ENCODE measurements at places on chromosomes 12 and 14.

- no peak overlapping the region for H3K4me3 ChIP-seq
- H3K4me1 ChIP-seq = no peaks in the 10 kb centered on the region
These were observed 175.9 kb downstream of the EMP1 start for GRCh38 chr12:13372386-13372785.

- no peak overlapping the region for H3K27ac ChIP-seq
- no peaks in the 10 kb centered on the region for H3K36me3 ChIP-seq
- no peaks in the 10 kb centered on the region for H3K27me3 ChIP-seq
- no peak overlapping the region for H3K4me3 ChIP-seq
- no peak for DNase-seq
These were observed 76.1 kb upstream of the REP15 start for GRCh38 chr12:27620121-27620520.

- H3K4me3 ChIP-seq = no peak overlapping the region
- no peaks in the 10 kb centered on the region for H3K36me3 ChIP-seq
- DNase-seq = no peak
These were observed 67.0 kb upstream of the CAND1 start for GRCh38 chr12:67202011-67202677.

- H3K27me3 ChIP-seq = no peaks in the 10 kb centered on the region
- no peak for DNase-seq
- H3K4me3 ChIP-seq = no peak overlapping the region
- peaks cover 31% of the 10 kb centered on the region for H3K4me1 ChIP-seq
- no peak overlapping the region for H3K27ac ChIP-seq
These were observed 34.4 kb upstream of the PSMA6 start for GRCh38 chr14:35257809-35258208.

DNA sequence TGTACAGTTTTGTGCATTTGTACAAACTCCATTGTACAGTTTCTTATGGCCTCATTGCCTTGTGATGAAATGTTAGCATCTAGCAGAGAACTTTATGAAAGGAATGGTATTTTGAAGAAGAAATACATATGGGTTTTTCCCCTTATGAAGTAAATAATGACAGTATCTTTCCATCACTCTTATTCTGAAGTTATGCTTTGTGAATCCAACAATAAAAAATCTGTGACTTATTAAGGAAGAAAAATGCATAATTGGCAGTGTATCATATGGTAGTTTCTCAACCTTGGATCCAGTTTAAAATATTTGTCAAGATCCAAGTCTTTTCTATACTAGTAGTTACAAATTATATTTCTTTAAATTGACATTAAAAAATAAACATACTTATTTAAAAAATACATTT is 859.1 kb upstream of the FLRT2 start:
- no peak for DNase-seq
- H3K27me3 ChIP-seq = no peaks in the 10 kb centered on the region
- no peaks in the 10 kb centered on the region for H3K36me3 ChIP-seq

DNA sequence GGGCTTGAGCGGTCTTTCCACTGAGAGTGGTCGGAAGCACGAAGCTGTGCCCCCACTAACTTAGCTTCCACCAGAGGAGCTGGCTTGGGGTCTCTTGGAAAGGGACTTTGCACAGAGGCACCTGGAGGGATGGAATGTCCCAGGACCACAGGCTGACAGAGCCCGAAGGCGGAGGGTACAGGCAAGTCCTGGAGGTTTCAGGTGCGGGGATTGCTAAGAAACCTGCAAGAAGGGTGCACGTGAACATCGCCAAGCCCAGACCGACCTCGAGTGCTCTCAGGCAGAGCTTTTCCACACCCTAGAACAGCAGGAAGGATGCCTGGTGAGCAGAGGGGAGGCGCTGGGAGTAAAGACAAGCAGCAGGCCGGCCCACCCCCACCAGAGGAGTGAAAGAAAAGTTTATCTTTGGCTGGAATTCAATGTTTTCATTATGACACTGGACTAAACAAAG is 61.6 kb downstream of the SERPINA3 start:
- no peaks in the 10 kb centered on the region for H3K36me3 ChIP-seq
- H3K4me3 ChIP-seq = no peak overlapping the region
- H3K27ac ChIP-seq = no peak overlapping the region
- peaks cover 4% of the 10 kb centered on the region for H3K27me3 ChIP-seq
- no peaks in the 10 kb centered on the region for H3K4me1 ChIP-seq

- no peak for DNase-seq
- H3K4me1 ChIP-seq = peaks cover 47% of the 10 kb centered on the region
- H3K36me3 ChIP-seq = peaks cover 13% of the 10 kb centered on the region
- H3K4me3 ChIP-seq = no peak overlapping the region
- no peak overlapping the region for H3K27ac ChIP-seq
These were observed 51.5 kb upstream of the FOXN3 start for GRCh38 chr14:89468566-89468965.

GRCh38 chr14:80545935-80546854 is 334.9 kb upstream of the DIO2 start:
- H3K4me3 ChIP-seq = no peak overlapping the region
- H3K27me3 ChIP-seq = no peaks in the 10 kb centered on the region
- no peaks in the 10 kb centered on the region for H3K36me3 ChIP-seq
- no peaks in the 10 kb centered on the region for H3K4me1 ChIP-seq
- DNase-seq = no peak

DNA sequence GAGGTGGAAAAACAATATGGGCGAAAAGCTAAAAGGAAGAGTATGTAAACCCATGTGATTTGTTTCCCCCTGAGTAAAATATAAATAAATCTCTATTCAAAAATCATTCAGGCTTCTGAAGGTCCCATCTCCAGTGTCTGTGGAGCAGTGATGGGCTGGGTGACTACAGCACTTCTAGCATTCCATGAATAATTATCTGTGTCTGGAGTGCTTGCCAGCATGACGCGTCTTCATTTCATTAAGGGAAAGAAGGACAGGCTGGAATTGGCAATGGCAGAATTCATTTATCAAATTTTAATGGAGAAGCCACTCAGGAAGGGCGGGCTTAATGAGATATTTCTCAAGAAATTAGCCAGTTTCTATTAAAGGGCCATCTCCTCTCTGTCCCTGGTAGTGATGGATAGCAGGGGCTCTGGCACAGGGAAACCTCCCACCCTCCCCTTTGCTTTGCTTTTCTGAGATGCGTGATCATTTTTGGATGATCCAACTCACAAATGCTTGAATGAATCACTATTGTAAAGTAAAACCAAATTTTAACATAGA is 916.3 kb upstream of the SEL1L start:
- H3K27ac ChIP-seq = no peak overlapping the region
- no peak overlapping the region for H3K4me3 ChIP-seq
- no peak for DNase-seq
- H3K4me1 ChIP-seq = no peaks in the 10 kb centered on the region

- H3K4me1 ChIP-seq = no peaks in the 10 kb centered on the region
- no peak overlapping the region for H3K4me3 ChIP-seq
- H3K27me3 ChIP-seq = peaks cover 5% of the 10 kb centered on the region
- no peak for DNase-seq
These were observed 7.6 kb downstream of the DLK1 start for GRCh38 chr14:100734031-100734990.

GRCh38 chr12:113334786-113335539 is at the start of gene SLC8B1:
SLC8B1 (minus strand) TSS chr12:113335109; CDS start chr12:113332878, 2,231 bp downstream.
- peaks cover 12% of the 10 kb centered on the region for H3K36me3 ChIP-seq
- H3K27ac ChIP-seq = peak within 1 kb of the TSS; percentile 80
- peaks cover 25% of the 10 kb centered on the region for H3K4me1 ChIP-seq
- H3K4me3 ChIP-seq = peak within 1 kb of the TSS; percentile 97
- no peaks in the 10 kb centered on the region for H3K27me3 ChIP-seq

Measured in activated naive CD8-positive, alpha-beta T cell treated with anti-CD3 and anti-CD28 coated beads, Interleukin-2, amount 50 U/mL, for 24 hours (primary cell).